ENCODE measurements at places on chromosomes 5 and 9.

- no peak for DNase-seq
Observed at GRCh38 chr9:127263664-127264063, 910 bp upstream of the GARNL3 start.

DNA sequence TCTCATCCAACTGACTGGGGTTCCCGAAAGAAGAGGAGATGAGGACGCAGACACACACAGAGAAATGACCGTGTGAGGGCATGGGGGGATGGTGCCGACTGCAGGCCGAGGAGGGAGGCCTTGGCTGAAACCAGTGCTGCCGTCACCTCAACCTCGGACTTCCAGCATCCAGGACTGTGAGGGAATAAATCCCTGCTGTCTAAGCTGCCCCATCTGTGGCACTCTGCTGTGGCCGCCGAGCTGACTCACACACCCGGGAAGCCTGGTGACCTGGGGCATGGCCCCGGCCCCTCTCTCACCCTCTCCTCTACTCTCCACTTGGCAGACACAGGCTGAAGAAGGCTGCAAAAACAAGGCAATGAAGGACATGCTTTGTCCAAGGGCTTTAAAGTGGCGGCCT, 4.4 kb upstream of the COL5A1 start:
- DNase-seq, result peak; percentile 41

DNA sequence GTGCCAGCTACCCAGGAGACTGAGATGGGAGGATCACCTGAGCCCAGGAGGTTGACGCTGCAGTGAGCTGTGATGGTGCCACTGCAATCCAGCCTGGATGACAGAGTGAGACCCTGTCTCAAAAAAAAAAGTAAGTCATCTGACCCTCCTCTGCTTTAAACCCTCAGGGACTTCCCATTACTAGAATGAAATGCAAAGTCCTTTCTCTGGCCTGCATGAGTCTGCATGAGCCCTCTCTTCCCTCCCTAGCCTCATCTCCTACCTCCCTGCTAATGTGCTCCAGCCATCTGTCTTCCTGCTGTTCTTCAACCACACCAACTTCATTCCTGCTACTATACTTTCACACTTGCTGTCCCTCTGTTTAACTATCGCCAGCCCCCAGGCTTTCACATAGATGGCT, 15.3 kb downstream of the IL5 start:
- no peak for DNase-seq

DNA sequence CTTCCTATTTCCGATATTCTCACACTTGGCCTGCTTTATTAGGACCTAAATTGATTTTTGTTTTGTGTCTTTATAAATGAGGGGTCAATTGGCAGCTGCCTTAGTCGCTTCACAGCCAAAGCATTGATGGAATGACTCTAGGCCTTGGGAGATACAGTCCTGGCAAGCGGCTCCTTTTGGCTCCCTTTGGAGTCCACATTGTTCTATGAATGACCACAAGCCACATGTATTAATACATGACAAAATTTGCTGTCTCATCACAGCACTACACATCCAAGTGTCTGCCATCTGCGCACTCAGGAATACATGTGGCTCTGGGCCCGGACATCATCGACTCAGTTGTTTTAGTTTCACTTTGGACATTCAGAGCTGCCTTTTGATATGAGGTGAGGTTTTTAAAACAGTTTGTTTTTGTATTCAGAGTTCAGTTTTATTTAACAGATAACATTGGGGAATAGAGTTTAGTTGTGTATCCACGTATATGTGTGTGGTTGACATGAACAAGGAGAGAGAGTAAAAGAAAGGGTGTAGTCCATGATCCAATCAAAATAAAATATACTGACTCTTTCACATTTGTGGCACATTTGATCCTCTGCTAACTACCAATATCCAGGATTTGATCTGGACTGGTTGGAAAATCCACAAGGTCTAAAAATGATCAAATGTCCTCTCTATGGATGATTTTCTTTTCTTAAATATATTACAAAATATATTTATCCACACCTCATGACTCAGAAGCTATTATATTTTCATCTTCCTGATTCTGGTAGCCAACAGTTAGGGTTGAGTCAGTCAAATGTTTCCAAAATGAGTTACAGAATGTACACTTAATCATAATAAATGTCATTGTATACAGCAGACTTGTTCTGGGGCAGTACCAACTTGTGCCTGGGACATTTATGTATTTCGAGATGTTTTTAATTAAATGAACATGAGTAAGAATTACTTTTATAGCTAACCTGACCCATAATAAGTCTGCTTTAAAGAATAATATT, 114.0 kb upstream of the MTAP start:
- DNase-seq, result no peak

GRCh38 chr9:98101868-98102273, 17.2 kb downstream of the TRIM14 start:
- DNase-seq, result peak; percentile 75

- no peak for DNase-seq
Observed at GRCh38 chr5:140418862-140419520, 17.4 kb downstream of the ANKHD1 start.

GRCh38 chr9:83472221-83472665, 66.0 kb downstream of the FRMD3 start:
- DNase-seq, result no peak

DNA sequence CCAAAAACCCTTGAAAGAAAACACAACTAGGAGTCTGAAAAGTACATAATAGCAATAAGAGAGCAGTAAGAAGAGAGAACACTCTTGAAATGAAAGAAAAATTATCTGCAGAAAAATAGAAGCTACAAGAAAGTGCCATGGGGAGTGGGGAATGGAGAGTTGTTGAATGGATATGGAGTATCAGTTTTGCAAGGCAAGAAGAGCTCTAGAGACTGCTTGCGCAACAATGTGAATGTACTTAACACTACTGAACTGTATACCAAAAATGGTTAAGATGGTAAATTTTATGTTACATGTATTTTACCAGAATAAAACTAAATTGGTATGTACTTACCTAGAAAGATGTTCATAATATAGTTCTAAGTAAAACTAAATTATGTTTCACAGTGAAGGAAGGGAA, 54.8 kb upstream of the RASGRF2 start:
- no peak for DNase-seq

DNA sequence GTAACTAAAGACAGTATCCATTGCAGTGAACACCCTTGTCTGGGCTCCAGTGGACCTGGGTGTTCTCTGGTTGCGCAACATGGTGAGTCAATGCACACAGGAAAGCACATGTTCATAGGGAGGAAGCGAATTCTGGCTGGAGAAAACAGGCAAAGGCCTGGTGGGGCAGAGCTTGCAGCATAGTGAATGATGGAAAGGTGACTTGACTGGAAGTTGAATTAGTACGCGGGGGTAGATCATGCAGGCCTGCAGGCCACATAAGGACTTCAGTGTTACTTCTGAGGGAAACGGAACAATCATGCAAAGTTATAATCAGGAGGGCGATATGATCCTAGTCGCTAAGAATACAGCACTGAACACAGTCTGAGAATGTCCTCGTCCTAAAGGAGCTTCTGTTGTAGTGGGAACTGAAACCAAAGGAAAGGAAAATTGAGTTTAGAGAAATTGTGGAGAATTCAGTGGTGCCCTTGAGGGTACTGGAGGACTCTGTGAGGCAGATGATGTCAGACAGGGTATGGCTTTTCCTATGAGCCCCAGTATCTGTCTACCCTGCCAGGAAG, 71.9 kb upstream of the RANBP3L start:
- DNase-seq, result peak; percentile 68

- DNase-seq, result no peak
Observed at GRCh38 chr9:101098392-101098791, 69.9 kb downstream of the PLPPR1 start.

GRCh38 chr9:87594194-87594593, 96.5 kb downstream of the DAPK1 start:
- peak; percentile 45 for DNase-seq
